ENCODE measurements at places on chromosomes 7 and 10. TPM values are rescaled to one million over a fixed set of nuclear protein-coding genes. Genes with fewer than 3 reads are reported as not detected.

GRCh38 chr7:143960813-143961610 lies 6.4 kb downstream of the OR2F1 start:
- no peak for DNase-seq

GRCh38 chr10:70578371-70578947 lies 24.1 kb downstream of the PRF1 start:
- no peak for DNase-seq

GRCh38 chr7:69276011-69276729 lies 322.1 kb upstream of the AUTS2 start:
- no peak for DNase-seq

- DNase-seq = no peak
Observed at GRCh38 chr10:101329341-101330032, 24.5 kb upstream of the BTRC start.

DNA sequence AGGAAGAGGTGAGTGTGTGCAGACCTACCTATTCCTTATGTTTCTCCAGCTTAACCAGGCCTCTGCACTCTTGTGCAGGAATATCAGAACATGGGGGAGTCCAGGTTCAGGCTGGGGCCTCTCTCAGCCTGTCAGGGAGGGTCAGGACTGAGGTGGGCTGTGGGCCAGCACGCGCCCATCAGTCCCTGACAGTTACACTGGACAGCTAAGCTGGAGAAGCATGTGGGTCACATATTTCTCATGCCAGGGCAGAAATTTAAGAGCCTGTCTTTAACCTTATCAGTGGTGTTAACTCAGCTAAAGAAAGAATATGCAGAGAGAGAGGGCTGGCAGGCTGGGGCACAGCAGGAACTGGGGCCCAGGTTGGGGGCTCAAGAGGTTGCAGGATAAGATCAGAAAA lies 8.7 kb upstream of the POLD2 start:
- DNase-seq = no peak

DNA sequence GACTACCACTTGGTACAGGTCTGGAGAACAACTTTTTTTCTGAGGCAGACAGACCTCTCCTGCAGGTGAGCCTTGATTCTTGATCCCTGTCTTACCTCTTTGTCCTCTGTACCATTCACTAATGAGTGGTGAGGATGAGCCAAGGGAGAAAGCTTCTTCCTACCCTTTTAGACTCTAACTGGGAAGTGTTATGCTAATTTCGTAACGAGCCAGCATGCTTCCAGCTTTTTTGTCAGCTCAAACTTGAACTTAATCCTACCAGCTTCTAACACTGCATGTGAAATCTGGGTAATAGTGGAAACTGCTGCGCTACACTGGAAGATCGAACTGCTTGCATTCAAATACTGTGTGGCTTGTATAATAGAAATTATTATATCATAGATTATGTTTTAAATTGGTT lies 87.0 kb downstream of the NEUROD6 start:
- DNase-seq = no peak

HGF gene
- total RNA-seq = 8.2 TPM

HUS1 gene
- total RNA-seq = 38.8 TPM

CNTNAP2 gene
- 1.0 TPM for total RNA-seq

EIF4EBP2 gene
- 49.2 TPM for total RNA-seq

PLAC9 gene
- total RNA-seq = not detected

PLXNA4 gene
- total RNA-seq = 3.1 TPM

Measured in upper lobe of left lung (tissue), 6 donors.